Activated naive CD8-positive, alpha-beta T cell treated with anti-CD3 and anti-CD28 coated beads, Interleukin-2, amount 10 ng/mL, durations not matched to agents 7 days and 5 days (primary cell): ENCODE measurements at places on chromosomes 3 and 15.

DNA sequence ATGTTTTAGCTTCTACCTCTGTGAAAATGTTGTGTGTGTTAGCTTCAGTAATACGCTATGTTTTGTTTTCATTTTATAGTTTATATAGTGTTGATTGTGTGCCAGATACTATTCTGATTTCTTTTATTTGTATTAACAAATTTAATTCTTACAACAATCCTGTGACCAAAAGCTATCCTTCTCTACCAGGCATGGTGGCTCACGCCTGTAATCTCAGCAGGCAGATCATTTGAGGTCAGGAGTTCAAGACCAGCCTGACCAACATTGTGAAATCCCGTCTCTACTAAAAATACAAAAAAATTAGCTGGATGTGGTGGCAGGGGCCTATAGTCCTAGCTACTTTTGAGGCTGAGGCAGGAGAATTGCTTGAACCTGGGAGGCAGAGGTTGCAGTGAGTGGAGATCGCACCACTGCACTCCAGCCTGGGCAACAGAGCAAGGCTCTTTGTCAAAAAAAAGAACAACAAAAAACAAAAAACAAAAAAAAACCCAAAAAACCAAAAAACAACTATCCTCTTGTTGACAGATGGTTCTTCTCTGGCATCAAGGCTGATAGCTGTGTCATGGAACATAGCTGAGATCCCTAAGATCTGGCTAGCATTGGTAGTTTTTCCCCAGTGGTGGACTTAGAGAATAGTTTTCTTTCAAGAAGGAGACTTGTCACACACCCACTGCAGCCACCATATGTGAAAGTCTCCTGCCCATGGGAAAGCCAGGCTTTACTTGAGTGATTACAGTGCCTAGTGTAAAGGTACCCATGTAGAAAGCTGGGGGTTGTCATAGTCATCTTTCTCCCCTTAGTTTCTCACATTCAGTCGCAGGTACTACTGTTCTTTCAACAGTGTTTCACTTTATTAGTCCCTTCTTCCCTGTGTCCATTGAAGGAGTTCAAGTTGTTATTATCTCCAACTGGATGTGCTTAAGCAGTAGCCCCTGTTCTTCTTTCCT is 116.5 kb downstream of the UBE2E2 start:
- no peak for DNase-seq

GRCh38 chr3:158169091-158169491 is 59.2 kb downstream of the RSRC1 start:
- no peak for DNase-seq

DNA sequence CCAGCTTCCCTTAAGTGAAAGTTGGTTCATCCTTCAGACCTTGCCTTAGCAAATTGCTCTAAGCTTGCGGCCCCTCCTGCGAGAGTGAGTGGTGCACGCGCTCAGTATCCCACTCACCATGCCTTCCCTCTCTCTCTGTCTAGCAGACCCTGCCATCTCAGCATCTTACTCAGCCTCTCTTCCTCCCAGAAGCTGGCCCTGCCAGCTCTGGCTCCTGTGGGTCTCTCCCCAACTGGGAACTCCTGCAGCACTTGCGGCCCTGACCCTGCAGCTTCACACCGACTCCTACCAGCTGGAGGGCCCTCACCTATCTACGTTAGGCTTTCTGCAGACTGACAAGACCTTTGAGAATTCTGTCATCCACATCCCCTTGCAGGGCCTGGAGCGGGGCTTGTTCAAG is 286.1 kb upstream of the TLE3 start:
- no peak for DNase-seq

DNA sequence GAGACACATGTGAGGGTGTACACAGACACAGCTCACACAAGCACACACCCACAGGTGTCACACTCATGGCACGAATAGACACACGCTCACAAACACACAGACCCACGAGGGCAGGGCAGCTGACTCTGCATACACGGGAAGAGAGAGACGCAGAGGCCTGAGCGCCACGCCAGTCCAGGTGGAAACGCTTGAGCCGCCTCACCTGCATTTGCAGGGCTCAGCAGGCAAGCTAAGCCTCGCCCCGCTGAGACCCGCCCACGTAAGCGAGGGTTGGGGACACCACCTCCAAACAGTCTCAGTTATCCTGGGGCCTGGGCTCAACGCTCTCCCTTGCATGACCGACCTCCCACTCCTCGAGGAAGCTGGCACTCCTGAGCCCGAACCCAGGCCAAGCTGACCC is 73.2 kb downstream of the TLE3 start:
- no peak for DNase-seq

- no peak for DNase-seq
These were observed 20.2 kb downstream of the CPOX start for GRCh38 chr3:98573181-98573728.

GRCh38 chr3:43964640-43965039 is 273.9 kb downstream of the ABHD5 start:
- DNase-seq, result no peak

- DNase-seq, result no peak
These were observed 16.8 kb downstream of the CLDN16 start for GRCh38 chr3:190404715-190405114.

DNA sequence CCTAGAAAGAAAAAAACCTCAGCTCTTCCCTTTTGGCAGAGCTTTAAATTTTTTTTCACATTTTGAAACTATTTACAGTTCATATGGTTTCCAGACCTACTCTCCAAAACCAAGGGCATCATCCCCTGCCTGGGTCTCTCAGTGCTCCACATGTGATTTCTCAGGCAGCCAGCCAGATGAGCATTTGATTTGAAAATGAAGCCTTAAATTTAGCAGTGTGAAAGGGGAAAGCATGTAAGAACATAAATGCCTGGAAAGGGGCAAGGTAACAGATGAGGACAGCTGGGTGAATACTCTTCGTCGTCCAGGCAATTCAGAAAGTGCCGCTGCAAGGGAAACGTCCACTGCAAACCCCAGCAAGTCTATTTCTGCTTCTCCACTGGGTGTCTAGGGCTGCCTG is 94.8 kb downstream of the ATP8B4 start:
- DNase-seq, result no peak

DNA sequence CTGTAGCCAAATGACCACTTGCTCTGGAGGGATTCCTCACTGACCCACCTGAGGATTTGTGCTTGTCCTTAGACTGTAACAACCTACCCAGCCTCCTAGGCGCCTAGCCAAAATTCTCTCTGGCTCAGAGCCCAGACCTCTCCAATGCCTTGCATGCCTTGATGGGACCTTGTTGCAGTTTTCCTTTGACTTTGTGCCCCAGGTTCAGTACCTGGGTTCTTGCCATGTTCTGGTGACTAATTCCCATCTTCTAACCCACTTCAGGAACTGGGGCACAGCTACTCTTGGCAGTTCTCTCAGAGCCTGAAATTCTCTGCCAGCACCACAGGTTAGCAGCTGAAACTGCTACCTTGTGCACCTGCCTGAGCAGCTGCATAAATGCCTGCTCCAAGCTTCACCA is 27.0 kb upstream of the UBE3A start:
- DNase-seq, result no peak

DNA sequence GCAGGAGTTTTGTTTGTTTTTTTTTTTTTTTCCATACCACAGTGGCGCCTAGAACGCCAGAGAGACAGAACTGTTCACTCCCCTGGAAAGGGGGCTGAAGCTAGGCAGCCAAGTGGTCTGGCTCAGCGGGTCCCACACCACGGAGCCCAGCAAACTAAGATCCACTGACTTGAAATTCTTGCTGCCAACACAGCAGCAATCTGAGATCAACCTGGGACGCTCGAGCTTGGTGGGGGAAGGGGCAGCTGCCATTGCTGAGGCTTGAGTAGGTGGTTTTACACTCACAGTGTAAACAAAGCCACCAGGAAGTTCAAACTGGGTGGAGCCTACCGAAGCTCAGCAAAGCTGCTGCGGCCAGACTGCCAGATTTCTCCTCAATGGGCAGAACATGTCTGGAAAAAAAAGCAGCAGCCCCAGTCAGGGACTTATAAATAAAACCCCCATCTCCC is 29.8 kb downstream of the SPICE1 start:
- peak; percentile 28 for DNase-seq

GRCh38 chr15:65921780-65922179 is 52.5 kb downstream of the RAB11A start:
- no peak for DNase-seq

- no peak for DNase-seq
These were observed 9.1 kb upstream of the SEC11A start for GRCh38 chr15:84725001-84725491.

GRCh38 chr3:70342149-70342548 is 29.7 kb upstream of the MDFIC2 start:
- no peak for DNase-seq

DNA sequence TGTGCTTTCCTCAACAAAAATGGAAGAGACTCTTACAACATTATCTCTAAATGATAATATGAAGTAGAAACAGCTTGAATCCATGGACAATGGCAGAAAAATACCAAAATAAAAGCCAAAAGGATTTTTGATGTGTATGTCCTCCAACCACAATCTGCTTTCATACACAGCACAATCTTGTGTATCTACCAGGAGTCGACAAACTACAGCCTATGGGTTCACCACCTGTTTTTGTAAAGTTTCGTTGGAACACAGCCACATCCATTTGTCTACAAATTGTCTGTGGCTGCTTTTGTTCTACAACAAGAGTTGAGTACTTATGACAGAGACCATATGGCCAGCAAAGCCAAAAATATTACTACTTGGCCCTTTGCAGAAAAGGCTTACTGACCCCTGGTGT is 88.7 kb upstream of the UBE2E2 start:
- no peak for DNase-seq

GRCh38 chr3:134029734-134030378 is at the start of gene SLCO2A1:
TSS of gene SLCO2A1 (minus strand) at chr3:134029925. CDS start at chr3:134029802, 123 bp downstream.
- DNase-seq, result peak; percentile 38

DNA sequence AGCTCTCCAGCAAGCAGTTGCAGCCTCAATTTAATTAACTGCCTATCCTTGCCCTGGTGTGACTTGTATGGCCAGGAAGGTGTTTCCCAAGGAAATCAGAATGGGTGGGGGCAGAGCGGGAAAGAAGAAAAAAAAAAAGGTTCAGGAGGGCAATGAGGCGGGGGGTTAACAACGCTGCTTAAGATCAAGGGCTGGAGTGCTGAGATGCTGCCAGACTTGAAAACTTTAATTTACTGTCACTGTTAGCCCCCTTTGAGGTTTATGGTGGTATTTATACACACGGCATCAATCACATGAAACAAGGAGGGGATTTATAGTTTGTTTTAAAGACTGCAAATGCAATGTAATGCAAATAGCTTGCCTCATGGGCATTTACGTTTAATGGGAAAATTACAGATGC is 319.4 kb upstream of the NR2F2 start:
- DNase-seq, result no peak

GRCh38 chr3:5252131-5252530 is 64.6 kb downstream of the EDEM1 start:
- DNase-seq, result no peak

- no peak for DNase-seq
These were observed 598.9 kb upstream of the GRM7 start for GRCh38 chr3:6262010-6262409.

GRCh38 chr15:60215225-60215963 is 182.4 kb downstream of the ANXA2 start:
- no peak for DNase-seq

- DNase-seq, result no peak
These were observed 22.6 kb upstream of the SLC41A3 start for GRCh38 chr3:126106336-126107202.

DNA sequence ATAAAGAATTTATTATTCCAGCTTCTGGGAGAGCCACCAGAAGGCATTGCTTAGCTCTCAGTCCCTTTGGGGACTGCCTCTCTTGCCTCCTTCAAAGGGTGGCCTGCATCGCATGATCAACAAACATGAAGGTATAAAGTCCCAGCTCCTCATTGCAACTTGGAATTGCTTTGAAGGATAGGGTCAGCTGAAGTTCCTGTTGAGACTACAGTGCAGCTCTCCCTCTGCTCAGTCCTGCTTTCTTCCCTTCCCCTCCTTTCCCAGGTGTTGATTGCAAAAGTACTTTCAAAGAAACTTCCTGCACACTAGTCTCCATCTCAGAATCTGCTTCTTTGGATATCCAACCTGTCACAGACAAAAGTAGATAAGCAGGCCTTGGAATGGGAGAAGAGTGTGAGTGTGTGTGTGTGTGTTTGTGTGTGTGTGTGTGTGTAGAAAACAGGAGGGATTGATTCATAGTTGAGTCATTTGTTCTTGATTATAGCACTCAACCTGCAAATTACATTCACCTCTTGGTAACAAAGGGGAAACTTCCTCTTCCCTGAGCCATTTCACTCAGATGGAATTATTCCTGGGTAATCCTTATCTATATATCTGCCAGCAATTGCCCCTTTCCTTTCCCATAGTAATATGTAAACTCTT is 13.7 kb downstream of the CCR8 start:
- DNase-seq, result no peak
